ENCODE measurements at places on chromosomes 2 and 18.
A peak's percentile ranks its signal among the peaks of the same experiment; 100 is the strongest.

GRCh38 chr18:3648641-3649040 is 198.7 kb downstream of the TGIF1 start:
- DNase-seq: peak; percentile 36

DNA sequence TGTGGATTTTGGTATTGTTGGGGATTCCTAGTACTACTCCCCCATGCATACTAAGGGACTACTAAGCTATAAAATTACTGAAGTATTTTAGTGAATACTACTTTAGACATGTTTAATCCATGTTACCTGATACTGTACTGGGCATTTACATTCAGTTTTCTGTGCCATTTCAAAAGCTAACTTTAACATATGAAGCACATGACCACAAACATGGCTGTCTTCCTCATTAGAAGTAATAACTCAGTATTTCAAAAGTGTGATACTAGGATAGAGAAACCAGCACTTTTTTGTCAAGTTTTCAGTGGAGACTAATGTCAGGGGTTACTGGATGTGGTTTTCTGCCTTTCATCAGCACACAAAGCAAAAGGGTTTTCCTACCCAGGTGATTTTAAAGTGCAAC is 27.9 kb downstream of the WDR33 start:
- no peak for DNase-seq

- DNase-seq: no peak
These were observed 112.2 kb upstream of the NT5C1B start for GRCh38 chr2:18701546-18701945.

DNA sequence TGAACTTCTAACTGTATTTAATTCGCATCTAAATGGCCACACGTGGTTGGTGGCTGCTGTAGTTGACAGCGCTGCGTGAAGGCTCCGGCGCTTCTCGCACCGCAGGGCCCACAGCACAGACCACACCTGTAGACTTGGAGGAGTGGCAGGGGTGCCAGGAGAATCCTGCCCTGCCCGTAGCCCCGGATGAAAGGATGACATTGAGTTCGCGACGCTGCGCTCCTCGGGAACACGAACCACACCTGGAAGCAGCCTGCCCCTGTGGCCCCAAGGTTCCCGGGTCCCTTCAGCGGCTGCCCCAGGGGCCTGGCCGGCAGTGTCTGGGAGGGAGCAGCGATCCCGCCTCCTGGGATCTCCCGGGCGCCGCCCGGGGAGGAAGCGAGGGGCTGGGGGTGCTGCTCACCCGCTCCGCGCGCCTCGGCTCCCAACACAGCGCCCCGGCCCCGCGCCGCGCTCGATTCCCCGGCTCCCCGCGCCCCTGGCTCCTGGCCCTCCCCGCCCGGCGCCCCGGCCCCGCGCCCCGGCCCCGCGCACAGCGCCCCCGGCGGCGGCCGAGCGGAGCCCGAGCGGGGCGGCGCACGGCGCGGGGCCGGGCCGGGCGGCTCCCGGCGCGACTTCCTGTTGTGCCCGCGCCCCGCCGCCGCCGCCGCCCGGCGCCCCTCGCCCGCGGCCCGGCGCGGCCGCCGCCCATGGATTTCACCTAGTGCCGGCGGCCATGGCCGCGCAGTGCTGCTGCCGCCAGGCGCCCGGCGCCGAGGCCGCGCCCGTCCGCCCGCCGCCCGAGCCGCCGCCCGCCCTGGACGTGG is at the start of gene RNPEPL1:
RNPEPL1 (plus strand) TSS at position 613 of the 806 bp plus-strand sequence; CDS start at position 716, 103 bp downstream.
- peak; percentile 34 for DNase-seq

DNA sequence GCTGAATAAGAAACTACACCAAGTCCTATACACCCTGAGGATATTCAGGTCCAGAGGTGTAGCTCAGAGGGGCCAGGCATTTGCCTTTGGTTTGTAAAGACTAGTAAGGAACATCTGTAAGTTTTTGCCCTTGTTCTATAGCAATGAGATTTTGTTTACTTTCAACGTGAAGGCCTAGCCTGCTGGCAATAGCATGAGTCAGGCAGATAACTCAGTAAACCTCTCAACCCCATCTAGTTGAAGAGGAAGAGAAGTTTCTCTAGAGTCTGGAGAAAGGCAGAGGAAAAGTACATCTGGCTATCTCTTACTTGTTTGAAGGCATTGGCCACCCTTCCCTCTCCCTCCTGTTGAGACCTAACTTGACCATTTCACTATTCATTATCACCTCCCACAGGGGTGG is 70.3 kb upstream of the ZNF521 start:
- no peak for DNase-seq

- DNase-seq: no peak
These were observed 11.5 kb downstream of the POLR1A start for GRCh38 chr2:86094229-86094628.

- no peak for DNase-seq
These were observed 45.6 kb downstream of the LCLAT1 start for GRCh38 chr2:30492619-30493018.

DNA sequence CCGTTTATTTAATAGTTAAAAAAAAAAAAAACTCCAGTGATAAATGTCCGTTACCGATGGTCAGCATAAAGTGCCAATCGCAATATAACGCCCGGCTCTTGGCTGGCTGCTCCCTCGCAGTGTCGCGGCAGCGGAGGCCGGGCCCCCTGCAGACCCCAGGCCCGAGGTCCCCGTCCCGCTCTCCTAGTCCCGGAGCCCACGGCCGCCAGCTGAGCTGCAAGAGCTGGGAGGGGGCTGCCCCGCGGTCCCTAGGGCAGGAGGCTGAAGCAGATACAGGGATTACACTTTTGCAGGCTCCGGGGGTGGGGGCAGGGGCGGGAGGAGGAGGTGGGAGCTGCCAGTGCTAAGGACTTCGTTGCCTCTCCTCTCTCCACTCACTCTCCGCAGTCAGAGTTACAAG is 6.9 kb downstream of the OSR1 start:
- DNase-seq: no peak

DNA sequence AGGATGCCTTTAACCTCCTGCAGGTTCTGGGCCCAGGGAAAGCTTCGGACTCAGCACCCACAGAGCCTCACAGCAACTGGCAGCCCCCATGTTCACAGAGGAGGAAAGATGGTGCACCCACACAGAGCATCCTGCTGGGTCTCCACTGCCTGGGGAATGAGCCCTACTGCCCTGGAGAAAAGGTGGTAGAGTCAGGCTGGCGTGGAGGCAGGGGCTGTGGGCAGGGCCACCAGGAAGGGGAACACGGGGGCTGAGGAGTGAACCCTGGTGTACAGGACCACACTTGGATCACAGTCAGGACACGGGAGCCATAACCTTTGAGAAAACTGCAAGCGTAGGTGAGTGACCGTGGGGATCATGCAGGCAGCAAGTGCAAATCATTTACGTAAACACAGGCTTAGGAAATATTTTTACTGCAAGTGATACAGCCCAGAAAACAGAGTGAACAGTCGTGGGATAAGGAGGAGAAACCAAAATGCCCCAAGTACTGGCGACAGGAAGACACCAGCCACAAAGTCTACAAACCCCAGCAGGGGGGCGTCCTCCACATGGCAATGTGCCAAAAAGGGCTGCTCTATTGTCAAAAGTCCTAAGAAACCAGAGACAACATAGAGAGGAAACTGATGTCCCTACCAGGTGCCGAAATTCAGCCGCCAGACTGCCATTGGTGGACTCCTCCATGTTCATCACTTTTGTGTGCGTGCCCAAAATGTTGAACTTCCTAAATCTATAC is 27.6 kb downstream of the STAT1 start:
- no peak for DNase-seq

- DNase-seq: no peak
These were observed 88.3 kb downstream of the DSC3 start for GRCh38 chr18:30954262-30954661.

GRCh38 chr2:29583104-29583503 is 338.3 kb downstream of the ALK start:
- DNase-seq: no peak

GRCh38 chr2:37344453-37345361 is at the start of gene QPCT:
QPCT (plus strand) TSS chr2:37344630; CDS start chr2:37344732, 102 bp downstream.
- peak; percentile 39 for DNase-seq

DNA sequence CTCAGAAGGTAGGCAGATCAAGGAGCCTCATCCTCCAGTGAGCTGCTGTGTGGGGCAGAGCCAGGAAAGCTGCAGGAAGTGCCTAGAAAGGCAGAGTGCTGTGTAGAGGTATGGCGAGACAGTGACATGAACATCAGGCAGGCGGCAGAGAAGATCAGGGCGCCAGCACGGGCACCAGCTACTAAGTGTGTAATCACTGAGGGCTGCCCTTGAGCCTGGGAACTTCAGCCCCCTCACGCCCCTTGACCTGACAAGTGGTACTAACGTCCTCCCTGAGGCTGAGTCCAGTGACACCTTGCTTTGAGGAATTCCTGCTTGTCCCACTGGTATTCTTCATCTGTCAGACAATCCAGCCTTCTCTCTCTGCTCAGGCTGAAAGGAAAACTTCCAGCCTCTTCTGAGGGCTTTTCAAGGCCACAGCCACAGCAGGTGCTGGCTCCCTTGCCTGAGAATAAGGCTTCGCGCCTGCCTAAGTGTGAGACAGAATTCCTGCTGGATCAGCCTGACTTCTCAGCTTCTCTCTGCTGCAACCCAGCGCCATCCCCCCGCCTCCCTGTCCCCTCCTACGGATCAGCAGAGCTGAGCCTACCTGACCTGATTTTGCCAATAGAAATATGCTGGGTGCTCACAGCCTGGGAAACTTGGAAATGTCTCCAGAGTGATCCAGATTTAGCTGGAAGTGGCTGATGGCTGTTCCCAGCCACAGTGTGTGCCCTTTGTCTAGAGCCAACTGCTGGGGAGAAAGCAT is 148.0 kb downstream of the SMAD7 start:
- no peak for DNase-seq

DNA sequence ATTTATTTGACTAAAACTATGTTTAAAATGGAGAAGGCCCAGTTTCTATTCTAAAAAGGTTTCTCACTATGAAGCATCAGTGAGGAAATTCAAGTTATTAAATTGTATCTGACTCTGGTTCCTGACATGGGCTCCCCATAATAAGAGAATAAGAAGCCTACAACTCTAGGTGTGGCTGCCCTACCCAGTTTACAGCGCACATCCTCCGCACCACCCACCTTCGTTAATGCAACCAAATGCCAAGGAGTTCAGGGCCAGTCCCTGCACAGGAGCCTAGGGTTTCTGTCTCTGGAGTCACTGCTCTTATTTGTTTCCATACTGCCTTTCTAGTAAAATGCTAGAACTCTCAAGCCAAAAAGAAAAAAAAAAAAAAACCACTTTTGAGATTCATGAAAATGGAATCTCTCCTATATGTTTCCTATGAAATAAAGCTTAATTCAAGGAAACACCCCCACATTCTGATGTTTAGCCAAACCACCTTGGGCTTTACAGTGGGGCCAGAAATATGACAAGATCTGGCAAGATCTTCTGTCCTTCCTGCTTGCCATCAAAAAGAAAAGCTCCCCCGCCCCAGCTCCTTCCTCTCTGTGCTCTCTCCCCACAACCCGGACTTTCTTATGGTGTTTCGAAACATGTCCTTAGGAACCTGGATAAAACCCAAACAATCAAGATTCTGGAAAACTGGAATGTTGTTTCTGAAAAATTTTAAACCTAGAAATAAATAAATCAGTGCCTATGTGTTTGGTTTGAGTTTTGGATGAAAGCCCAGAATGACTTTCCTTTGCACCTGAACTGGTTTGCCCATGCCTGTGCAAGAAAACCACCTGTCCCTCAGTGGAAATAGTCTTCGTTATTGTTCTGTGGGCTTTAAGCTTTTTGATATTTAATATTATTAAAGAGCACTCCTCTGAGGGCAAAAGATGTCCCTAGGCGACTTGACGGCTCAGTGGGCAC is 136.7 kb downstream of the SP3 start:
- DNase-seq: no peak

DNA sequence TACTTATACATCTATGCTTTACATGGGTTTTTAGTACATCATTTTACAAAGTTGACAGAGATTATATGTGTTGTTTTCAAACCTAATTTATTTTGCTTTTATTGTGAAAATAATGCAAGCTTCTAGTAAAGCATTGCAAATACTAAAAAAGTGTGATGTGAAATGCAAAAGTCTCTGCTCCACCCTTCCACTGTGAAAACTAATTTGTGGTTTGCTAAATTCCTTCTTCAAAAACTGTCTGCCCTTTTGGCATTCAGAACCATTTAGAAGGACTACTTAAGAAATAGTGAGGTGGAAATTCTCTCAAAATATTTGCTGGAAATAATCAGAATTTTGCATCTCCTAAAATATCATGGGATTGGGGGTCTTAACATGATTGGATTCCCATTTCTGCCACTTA is 78.4 kb downstream of the CSRNP3 start:
- no peak for DNase-seq

DNA sequence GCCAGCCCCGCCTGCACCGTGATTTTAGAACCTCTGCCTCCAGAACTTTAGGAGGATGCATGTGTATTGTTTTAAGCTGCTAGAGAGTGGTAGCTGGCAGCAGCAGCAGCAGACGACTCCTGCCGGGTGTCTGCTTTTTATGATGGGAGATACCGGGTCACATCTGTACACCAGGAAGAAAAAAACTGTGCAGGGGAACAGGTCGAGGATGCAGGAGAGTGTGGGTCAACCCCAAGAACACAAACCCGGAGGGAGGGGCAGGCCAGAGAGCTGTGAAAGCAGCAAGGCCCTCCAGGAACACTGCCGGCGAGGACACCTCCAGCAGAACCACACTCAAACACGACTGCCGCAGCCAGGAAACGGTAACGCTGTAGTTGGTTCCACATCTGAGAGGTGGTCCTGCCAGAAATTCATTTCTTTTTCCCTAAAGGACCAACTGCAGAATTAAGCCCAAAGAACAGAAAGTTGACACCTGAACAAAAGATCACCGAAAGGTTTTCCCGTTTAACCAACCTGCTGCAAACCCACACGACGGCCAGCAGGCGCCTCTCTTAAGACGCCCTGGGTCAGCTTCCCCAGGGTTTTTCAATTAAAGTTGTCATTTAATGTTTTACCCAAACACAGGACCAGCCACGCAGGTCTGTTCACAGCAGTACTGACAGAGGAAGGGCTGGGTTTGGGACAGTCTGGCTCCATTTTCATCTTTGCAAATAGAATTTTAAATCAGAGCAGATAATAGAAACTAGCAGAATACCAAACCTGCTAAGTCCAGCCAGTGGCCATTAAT is 60.5 kb downstream of the NDUFA10 start:
- no peak for DNase-seq

DNA sequence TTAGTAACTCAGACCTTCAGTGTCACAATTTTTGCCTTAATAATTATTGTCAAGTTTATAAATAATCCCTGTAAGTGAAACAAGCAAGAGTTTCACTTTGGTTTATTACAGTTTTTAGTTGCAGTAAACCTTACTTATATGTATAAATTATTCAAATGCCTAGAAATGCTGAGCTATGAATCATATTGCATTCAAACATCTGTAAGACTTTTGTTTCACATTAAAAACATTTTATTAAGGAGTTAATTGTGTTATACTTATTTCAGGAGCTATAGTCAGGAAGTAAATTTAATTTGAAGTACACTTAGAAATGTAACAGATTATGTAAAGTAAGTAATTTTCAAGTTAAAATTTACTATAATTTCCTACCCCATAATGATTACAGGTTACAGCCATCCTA is 3.9 kb upstream of the ETAA1 start:
- no peak for DNase-seq

GRCh38 chr2:39377226-39377939 is 59.7 kb downstream of the MAP4K3 start:
- no peak for DNase-seq

DNA sequence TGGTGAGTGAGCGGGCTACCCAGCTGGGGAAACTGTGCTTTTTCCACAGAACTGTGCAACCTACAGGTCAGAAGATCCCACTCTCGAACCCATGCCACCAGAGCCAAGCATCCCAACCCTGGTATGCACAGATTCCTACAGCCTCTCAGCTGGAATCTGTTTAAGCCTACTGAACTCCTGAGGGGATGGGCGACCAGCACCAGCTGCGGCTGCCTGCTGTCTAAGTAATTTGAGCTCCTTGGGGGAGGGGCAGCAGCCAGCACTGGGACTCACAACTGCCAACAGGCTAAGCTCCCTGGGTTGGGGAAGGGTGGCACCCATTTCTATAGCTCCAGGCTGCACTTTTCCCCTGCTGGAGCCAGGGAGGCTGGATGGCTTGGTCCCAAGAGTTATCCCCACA is 11.8 kb downstream of the CYP27C1 start:
- no peak for DNase-seq

Measured in NCI-H774 (cell line).